DMS79 (cell line): ENCODE measurements at places on chromosomes 12 and 14.
A peak's percentile ranks its signal among the peaks of the same experiment; 100 is the strongest.

DNA sequence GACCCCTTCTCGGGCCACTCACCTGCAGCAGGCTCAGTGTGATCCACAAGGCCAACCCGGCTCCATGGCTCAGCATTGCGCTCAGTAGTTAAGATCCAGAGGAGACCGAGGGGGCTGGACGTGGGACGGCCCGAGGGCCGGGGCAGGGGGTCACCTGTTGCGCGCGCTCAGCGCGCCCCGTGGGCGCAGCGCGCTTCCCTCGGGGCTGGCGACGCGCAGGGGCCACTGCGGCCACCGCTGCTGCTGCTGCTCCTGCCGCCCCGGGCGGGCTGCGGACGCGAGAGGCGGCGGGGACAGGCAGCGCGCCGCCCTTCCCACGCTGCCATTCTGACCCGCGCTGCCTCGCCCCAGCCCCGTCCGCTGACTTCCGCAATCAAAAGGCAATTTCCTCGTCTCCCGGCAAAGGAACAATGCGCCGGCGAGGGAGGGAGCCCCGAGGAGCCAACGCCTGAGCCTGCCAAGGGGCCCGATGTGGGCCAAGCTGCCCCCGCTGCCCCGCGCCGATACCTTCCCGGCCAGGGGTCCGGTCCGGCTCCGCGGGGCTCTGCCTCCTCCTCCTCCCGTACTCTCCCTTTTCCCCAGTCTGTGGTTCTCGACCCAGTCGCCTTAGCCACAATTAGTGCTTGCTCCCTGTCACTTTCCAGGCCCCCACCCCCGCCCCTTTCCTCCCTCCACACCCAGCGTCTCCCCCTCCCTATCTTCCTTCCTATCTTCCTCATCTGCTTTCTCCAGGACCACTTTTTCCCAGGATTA lies 27.3 kb downstream of the PTPRB start:
- no peak for DNase-seq

GRCh38 chr12:88035907-88036289 lies 6.7 kb upstream of the C12orf50 start:
- no peak for DNase-seq

- no peak for DNase-seq
These were observed 194.4 kb upstream of the PPFIA2 start for GRCh38 chr12:81953541-81953940.

DNA sequence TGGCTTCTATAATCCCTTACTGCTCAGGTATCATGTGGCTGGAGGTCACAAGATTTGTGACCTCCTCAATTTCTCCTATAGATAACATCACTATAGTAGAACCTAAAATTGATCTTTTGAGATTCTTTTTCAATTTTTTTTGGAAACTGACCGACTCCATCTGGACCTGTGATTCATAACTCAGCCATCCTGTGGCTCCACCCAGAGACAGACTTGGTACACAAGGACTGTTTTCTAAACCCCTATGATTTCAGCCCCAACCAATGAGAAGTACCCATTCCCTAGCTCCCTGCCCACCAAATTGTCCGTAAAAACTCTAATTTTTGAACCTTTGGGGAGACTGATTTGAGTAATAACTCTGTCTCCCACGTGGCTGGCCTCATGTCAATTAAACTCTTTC lies 148.9 kb downstream of the SYT10 start:
- DNase-seq, result no peak

DNA sequence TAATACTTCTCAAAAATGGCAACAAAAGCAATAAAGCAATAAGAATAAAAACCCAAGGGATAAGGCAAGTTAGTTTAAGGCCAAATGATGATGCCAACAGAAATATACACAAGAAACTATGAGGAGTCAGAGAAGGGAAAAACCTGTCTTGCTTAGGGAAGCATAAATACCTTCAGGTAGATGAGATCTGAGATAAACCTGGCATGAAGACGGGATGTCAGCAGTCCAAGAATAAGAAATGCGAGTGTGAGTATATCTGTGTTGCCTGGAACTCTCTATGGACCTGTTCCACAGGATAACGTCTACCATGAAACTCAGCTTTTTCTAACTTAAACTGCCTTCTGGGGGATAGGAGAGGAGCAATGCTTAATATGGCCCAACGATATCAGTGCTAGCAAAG lies 30.6 kb downstream of the KCNH5 start:
- DNase-seq, result no peak

- DNase-seq, result no peak
These were observed 4.9 kb downstream of the ZNF385A start for GRCh38 chr12:54379398-54380201.

GRCh38 chr12:11661491-11662089 lies 12.1 kb downstream of the ETV6 start:
- peak; percentile 80 for DNase-seq

GRCh38 chr14:104499784-104500760 lies 79.5 kb upstream of the C14orf180 start:
- DNase-seq, result no peak

DNA sequence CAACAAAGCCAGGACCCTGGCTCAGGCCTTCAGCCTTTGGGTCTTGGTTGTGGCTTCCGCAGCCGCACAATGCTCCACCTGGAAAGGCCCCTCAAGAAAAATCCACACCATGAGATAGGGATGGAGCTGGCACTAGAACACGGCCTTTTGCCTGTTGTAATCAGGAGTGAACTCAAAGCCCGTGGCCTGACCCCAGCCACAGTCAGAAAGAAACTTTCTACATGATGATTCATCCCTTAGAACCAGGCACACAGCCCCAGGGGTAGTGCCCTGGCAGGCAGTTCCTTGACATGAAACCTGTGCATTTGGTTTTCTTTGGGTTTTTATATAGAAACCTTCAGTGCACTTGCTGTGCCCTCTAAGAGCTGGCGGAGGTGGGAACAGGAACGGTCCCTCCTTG lies 5.1 kb downstream of the CLMN start:
- DNase-seq, result no peak

DNA sequence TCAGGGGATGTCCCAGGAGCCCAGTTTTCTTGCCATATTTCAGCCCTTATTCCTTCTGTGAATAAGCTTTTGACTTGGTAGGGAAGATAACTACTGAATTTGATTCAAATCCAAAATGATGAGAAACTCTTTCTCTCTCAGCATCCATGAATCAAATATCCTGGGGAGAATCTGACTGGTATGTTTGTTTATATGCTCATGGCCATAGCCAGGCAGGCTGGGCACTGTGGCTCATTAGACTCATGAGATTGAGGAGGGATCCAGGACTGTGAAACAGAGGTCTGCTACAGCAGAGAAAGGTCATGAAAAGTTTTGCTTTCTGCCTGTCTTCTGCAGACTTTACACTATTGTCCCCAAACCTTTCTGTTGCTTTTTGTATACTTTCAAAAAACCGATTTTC lies 346.4 kb upstream of the ATP2B1 start:
- DNase-seq, result no peak

- peak; percentile 96 for DNase-seq
These were observed at the start of gene ACTN1 for GRCh38 chr14:68979021-68979721. ACTN1 (minus strand) TSS chr14:68979302; CDS start chr14:68979056, 246 bp downstream.
